ENCODE measurements at places on chromosomes 1 and 21.
A peak's percentile ranks its signal among the peaks of the same experiment; 100 is the strongest.

- peak; percentile 26 for DNase-seq
These were observed 35.5 kb downstream of the COA6 start for GRCh38 chr1:234408757-234409156.

DNA sequence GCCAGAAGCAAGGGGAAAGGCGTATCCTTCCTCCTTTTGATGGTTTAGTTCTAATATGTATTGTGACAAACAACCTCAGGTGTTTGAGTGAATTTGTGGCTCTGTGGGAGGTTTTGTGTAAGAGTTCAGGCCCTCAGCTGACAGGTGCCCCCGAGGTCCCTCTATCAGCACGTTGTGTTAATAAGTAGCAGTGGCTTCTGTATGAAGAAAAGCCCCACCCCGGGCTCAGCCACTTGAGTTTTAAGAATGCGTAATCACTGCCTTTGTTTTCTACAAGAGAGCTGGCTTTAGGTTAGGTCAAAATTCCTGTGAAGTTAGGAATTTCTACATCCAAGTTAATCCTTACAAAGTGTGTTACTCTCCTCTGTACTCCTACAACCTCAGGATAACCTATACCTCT, 92.4 kb upstream of the PGBD5 start:
- DNase-seq: no peak

GRCh38 chr1:60898413-60898812, 183.9 kb upstream of the NFIA start:
- no peak for DNase-seq

DNA sequence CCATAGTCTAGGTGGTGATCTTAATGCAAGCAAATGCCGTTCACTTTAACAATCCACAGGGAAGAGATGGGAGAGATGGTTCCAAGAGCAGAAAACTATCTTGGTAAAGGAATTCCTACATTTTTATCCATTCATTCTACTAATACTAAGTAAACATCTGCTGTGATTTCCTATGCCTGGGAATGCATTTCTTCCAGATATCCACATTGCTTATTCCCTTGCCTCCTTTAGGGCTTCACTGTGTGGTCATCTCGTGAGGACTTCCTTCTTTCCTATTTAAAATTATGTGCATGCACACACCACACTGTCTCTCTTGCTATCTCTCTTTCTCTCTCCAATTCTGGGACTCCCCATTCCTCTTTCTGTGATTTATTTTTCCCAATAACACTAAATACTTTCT, 199.0 kb upstream of the C1orf105 start:
- DNase-seq: no peak

DNA sequence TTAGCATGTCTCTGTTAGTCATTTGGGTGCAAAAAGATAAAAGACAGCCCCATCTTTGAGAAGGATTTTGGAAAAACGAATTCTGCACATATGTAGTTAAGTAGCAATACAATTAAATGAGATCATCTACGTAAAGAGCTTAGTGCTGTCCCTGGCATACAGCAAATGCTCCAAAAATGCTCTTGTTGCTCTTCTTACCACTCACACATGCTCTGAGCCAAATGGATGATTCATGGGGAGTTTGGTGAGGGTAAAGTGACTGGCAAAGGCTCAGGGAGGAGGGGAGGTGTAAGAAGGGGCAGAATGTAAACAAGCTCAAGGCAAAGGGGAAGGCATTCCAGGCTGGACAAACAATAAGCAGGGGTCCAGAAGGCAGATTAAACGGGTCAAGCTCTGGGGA, 191.9 kb downstream of the AK5 start:
- no peak for DNase-seq

DNA sequence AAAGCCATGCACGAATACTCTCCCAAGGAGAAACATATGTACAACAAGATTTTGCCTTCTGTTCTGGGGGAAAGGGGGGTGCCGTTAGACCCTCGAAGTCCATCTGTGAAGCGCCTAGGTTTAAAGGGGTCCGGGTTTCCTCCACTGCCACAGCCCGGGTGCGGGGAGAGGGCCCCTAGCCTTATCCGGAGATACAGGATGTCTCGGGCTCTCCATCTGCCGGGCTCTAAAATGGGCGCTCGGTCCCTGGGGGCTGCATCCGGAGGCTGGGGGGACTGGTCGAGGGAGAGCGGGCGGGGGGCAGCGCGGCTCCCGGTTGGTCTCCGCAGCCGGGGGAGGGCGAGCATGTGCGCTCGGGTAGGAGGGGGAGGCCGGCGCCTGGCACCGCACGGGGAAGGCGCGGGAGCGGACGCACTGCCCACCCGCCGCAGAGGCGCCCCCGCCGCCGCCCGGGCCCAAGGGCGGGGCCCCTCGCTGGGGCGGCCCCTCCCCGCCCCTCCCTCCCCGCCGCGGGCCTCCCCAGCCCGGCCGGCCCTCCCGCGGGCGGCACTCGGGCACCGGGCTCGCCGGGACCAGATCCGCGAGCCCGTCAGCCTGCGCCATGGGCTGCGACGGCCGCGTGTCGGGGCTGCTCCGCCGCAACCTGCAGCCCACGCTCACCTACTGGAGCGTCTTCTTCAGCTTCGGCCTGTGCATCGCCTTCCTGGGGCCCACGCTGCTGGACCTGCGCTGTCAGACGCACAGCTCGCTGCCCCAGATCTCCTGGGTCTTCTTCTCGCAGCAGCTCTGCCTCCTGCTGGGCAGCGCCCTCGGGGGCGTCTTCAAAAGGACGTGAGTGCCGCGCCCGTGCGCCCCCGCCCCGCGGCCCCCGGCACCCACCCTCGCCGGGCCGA, 63.1 kb downstream of the ELK4 start:
- no peak for DNase-seq

- no peak for DNase-seq
These were observed 50.1 kb downstream of the KLHDC7A start for GRCh38 chr1:18530587-18531502.

GRCh38 chr21:26506956-26507355, 66.1 kb downstream of the CYYR1 start:
- no peak for DNase-seq

- DNase-seq: no peak
These were observed 51.6 kb upstream of the NEK7 start for GRCh38 chr1:198105185-198105584.

DNA sequence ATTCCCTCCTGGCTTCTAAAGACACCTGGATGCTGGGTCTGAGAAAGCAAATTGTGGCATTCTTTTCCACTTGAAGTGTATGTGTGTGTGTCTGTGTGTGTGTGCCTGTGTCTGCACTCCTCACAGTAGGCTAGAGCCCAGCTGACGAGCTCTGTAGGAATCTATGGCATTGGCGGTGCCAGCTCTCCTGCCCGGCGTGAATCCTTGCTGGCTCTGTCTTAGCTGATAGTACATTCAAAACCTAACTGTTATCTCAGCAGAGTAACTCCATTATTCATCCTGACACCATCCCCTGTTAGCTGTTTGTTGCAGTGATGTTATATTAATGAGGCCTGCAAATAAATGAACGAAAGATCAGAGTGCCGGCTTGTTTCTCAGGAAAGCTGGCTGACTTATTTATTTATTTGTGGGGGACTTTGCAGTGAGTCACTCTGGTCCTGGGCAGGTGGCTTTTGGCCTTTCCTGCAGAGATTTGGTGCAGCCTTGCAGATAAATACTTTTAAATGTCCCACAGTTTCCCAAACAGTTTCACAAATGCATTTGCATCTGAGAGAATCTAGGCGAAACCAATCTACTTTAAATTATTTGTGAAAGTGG, 160.6 kb upstream of the CD34 start:
- no peak for DNase-seq

DNA sequence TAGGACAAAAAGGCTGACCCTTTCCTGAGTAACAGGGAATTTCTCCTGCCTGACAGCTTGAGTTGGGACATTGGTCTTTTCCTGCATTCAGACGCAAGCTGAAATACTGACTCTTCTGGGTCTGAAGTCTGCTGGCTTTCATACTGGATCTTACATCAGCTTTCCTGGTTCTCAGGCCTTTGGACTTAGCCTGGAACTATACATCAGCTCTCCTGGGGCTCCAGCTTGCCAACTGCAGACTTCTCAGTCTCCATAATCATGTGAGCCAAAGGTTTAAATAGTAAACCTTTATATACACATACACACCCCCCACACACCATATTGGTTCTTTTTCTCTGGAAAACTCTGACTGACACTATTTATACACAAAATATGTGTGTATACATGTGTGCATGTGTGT, 59.0 kb upstream of the KCND3 start:
- no peak for DNase-seq

GRCh38 chr1:163063610-163064009, 5.6 kb upstream of the RGS4 start:
- no peak for DNase-seq

DNA sequence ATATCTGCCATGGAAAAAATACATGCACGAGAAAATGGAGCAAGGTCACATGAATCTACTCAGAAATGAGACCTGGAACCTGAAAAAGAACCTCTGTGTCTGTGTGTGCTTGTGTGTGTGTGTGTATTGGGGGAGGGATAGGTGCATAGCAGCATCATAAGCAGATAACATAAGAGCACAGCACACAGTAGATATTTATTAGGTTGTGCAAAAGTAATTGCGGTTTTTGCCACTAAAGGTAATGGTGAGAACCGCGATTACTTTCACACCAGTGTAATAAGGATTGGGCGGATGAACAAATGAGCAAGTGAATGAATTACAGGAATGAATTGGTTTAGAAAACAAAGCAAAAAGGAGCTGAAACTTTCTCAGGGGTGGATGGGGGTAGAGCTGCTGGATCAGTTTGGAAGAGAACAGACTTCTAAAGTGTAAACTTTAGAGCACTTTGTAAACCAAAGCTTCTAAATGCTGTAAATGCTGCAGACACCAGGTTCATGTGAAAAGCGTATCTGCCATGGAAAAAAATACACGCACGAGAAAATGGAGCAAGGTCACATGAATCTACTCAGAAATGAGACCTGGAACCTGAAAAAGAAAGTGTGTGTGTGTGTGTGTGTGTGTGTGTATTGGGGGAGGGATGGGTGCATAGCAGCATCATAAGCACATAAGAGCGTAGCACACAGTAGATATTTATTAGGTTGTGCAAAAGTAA, 156.9 kb downstream of the TOMM20 start:
- DNase-seq: no peak

GRCh38 chr1:97174039-97174704, 452.6 kb downstream of the PTBP2 start:
- DNase-seq: no peak

GRCh38 chr1:38735651-38736161, 123.9 kb downstream of the RRAGC start:
- DNase-seq: no peak

GRCh38 chr1:101002551-101002950, 23.0 kb downstream of the DPH5 start:
- DNase-seq: no peak

- no peak for DNase-seq
These were observed 53.8 kb downstream of the PLA2G4A start for GRCh38 chr1:186882372-186883134.

- no peak for DNase-seq
These were observed 9.8 kb downstream of the SAMD11 start for GRCh38 chr1:933603-933940.

Data from activated naive CD4-positive, alpha-beta T cell (primary cell).